ENCODE measurements at places on chromosomes 7 and 10. TPM values are rescaled to one million over a fixed set of nuclear protein-coding genes. Genes with fewer than 3 reads are reported as not detected.

GRCh38 chr10:110803830-110804338, 67.8 kb upstream of the PDCD4 start:
- no peak overlapping the region for H3K27ac ChIP-seq
- no peaks in the 10 kb centered on the region for H3K36me3 ChIP-seq
- no peaks in the 10 kb centered on the region for H3K27me3 ChIP-seq

DNA sequence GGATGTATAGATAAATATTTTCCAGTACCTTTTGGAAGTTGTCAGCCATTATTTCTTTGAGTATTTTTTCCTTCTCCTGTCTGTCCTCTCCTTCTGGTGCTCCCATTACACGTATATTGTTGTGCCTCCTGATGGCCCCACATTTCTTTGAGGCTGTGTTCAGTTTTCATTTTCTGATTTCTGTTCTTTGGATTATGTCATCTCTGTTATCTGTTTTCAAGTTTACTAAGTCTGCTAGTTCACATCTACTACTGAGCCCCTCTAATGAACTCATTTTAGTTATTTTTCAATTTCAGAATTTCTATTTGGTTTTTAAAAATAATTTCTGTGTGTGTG, 16.3 kb downstream of the RBM33 start:
- no peak overlapping the region for H3K4me3 ChIP-seq
- no peak overlapping the region for H3K27ac ChIP-seq
- no peak for DNase-seq
- no peaks in the 10 kb centered on the region for H3K27me3 ChIP-seq

GRCh38 chr10:75037171-75038153, 74.0 kb upstream of the SAMD8 start:
- H3K4me1 ChIP-seq = no peaks in the 10 kb centered on the region
- DNase-seq = no peak
- no peaks in the 10 kb centered on the region for H3K27me3 ChIP-seq
- no peaks in the 10 kb centered on the region for H3K36me3 ChIP-seq

DNA sequence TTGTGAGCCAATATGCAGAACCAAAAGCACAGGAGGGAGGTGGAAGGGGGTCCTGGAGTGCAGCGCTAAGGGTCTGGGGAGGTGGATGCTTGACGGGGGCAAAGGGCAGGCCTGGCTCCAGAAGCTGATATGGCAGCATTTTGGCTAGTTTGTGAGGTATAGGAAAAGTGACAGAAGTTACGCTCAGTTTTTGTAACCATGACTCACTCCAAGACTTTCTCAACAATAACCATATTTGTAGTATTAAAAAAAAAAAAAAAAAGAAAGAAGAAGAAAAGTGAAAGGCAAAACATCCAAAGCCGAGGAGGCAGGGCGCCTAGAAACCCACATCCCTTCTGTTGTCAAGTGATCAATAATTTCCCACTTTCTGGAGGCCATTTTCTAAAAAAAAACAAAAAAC, 92.3 kb downstream of the RNF216 start:
- H3K4me3 ChIP-seq = no peak overlapping the region
- DNase-seq = no peak
- peaks cover 24% of the 10 kb centered on the region for H3K4me1 ChIP-seq
- H3K27me3 ChIP-seq = no peaks in the 10 kb centered on the region
- no peak overlapping the region for H3K27ac ChIP-seq
- no peaks in the 10 kb centered on the region for H3K36me3 ChIP-seq

DNA sequence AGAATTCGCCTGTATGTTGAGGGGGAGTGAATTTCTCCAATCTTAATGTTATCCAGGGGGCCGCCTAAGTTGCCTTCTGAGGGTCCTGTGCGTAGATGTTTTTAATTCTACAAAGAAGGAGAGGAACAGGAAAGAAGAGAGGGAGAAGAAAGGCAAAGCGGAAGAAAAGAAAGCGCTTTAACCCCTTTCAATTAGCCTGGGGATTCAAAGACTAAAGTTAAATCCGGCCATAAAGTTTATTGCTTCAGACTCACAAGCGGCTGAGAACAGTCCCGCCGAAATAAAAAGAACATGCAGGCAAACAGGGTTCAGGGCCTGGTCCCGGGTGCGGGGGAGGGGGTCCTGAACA, 4.5 kb downstream of the HOXA5 start:
- no peak overlapping the region for H3K4me3 ChIP-seq
- peaks cover 7% of the 10 kb centered on the region for H3K36me3 ChIP-seq
- peak overlapping the region; percentile 97 for H3K27ac ChIP-seq
- no peak for DNase-seq
- no peaks in the 10 kb centered on the region for H3K27me3 ChIP-seq

GRCh38 chr10:17134737-17135260, 5.2 kb upstream of the CUBN start:
- no peaks in the 10 kb centered on the region for H3K36me3 ChIP-seq
- H3K27me3 ChIP-seq = no peaks in the 10 kb centered on the region
- H3K27ac ChIP-seq = peak overlapping the region; percentile 4
- H3K4me1 ChIP-seq = no peaks in the 10 kb centered on the region
- DNase-seq = no peak
- H3K4me3 ChIP-seq = no peak overlapping the region

PNLIPRP1 gene
- not detected for total RNA-seq

Data from kidney (tissue), 22 donors.